CD4-positive, alpha-beta T cell treated with Interleukin-10 for 1 hour (primary cell): ENCODE measurements at places on chromosomes 1 and 21.

GRCh38 chr21:31531967-31532366, 127.5 kb upstream of the SOD1 start:
- no peak for DNase-seq

GRCh38 chr1:24725209-24725651, 20.0 kb upstream of the CLIC4 start:
- DNase-seq, result no peak

GRCh38 chr21:40686526-40686925, 160.4 kb downstream of the DSCAM start:
- DNase-seq, result no peak

DNA sequence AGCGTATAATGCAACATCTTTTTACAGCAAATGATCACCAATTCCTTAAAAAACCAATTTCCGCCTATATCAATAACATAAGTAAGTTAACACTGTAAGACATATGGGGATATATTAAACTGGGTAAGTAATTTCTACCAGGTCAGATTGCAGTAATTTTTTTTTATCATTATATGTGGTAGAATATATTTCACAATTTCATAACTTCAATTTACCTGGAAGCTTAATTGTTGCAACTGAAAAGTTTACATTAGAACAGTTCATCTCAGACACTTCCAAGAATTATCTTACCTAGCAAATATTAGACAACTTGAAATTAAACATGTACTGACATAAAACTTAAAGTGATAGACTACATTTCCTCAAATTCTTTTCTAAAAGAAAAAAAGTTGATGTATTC, 51.9 kb upstream of the ASPM start:
- no peak for DNase-seq

GRCh38 chr1:72129869-72130268, 152.5 kb downstream of the NEGR1 start:
- DNase-seq, result no peak

- no peak for DNase-seq
Measured at GRCh38 chr21:37508341-37508740, 141.8 kb downstream of the DYRK1A start.

GRCh38 chr1:109398343-109399225, 866 bp upstream of the SORT1 start:
- DNase-seq, result no peak

DNA sequence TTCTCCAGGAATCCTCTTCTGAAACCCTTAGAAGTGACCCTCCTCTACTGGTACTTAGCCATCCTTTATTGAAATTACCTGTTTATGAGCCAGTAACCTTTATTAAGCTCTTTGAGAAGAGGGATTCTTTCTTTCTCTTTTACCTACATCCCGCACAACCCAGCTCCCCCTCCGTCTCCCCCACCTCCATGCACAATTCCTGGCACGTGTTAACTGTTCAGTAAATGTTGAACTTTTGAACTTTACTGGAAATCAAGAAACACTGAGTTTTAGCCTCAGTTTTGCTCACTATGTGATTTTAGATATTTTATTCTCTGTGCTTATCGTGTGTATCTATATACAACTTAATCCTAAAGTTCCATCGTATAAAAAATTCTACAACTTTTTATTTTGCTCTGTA, 1.8 kb downstream of the TMED5 start:
- no peak for DNase-seq

DNA sequence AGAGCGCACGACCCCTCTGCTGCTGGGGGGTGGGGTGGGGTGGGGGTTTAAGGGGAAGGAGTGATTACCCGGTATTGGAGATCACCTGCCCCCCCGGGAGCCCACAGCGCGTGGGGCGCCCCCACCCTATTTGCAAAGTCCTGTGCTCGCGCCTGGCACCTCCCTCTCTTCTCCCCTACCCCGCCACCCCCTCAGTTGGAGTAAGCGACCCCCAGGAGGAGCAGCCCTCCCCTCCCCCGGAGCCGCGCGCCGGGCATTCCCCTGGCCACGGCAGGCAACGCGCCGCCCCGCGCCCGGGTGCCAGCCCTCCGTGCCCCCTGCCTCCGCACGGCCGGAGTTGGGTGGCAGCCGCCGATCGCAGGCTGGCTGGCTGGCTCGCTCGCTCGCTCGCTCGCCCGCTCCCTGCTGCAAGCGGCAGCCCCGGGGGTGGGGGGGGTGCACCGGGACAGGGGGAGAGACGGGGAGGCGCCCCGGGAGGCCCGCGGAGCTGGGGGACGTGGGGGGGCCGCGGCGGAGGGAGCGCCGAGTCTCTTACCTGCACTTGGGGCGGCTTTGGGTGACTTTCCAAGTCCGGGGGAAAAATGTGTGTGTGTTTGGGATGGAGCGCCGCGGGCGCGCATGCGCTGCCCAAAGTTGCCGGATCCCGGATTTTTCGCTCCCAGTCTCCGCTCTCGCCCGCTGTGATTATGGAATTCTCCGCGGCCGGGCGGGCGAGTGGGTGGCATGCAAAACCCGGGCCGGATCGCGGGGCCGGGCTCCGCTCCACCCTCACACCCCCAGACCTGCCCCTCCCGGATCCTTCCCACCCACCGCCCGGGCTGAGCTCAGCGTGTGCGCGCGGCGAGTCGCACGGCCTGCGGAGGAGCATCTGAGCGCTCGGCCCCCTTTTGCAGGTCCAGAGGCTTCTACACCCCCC, at the start of gene CASZ1:
Gene CASZ1, minus strand, starts transcription at position 618 of the 916 bp plus-strand sequence. CDS start 102,757 bp downstream, outside the sequence.
- no peak for DNase-seq

DNA sequence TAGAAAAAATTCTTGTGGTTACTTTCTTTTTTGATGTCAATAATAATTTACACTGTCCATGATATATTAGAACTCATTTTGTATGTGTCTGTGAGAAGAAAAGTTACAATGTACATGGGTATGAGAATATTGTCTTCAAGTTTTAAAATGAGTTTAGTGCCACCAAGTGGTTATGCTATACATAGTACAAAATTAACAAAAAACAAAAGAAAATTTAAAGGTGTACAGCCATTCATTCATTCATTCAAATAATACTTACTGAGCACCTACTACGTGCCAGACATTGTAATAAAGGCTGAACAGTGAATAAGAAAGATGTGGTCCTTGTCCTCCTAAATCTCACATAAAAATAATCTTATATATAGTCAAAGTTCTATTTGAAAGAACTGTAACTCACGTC, 27.7 kb downstream of the UCHL5 start:
- DNase-seq, result no peak

GRCh38 chr1:34688006-34688741, 66.7 kb upstream of the GJB5 start:
- DNase-seq, result no peak

GRCh38 chr1:10283318-10283984, 73.1 kb downstream of the KIF1B start:
- DNase-seq, result no peak

GRCh38 chr1:156752843-156753482, 1.5 kb upstream of the HDGF start:
- no peak for DNase-seq

DNA sequence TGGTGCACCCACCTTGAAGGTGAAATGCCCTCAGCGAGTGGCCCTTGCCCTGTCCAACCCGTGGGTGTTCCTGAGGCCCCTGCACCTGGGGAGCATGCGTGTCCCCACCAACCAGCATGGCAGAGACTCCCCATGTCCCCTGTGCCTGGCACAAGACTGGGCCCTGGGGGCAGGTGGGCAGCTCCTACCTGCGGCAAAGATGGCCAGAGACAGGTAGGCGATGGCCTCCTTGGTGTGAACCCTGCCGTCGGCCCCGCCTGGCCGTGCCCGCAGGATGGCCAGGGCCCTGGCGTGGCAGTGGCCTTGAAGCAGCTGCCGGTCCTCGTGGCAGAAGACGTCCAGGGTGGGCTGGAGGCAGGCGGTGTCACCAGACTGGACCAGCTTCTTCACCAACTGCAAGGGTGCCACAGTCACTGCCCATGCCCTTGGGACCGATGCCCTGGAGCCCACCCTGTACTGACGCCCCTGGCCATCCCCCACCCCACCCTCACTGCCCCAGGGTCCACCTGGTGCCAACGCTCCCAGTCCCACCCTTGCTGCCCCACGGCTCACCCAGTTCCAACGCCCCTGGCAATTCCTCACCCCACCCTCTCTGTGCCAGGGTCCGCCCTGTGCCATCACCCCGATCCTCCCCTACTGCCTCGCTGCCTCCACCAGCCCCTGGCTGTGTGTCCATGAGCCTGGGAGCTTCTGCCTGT, 15.7 kb downstream of the TTC34 start:
- DNase-seq, result no peak

DNA sequence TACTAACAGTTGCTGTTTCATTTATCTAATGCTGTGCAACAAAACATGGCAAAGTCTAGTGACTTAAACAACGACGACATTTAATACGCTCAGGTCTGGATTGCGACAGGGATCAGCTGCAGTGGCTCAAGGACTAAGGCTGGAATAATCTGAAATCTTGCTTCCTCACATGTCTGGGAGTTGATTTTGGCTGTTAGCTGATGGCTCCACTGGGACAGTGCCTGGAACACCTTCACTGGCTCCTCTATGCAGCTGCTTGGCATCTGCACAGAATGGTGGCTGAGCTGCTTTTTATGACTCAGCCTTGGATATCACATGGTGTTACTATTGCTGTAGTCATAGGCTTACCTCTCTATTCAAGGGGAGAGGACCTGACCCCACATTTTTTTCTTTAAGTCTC, 24.0 kb upstream of the BTG3 start:
- DNase-seq, result no peak

DNA sequence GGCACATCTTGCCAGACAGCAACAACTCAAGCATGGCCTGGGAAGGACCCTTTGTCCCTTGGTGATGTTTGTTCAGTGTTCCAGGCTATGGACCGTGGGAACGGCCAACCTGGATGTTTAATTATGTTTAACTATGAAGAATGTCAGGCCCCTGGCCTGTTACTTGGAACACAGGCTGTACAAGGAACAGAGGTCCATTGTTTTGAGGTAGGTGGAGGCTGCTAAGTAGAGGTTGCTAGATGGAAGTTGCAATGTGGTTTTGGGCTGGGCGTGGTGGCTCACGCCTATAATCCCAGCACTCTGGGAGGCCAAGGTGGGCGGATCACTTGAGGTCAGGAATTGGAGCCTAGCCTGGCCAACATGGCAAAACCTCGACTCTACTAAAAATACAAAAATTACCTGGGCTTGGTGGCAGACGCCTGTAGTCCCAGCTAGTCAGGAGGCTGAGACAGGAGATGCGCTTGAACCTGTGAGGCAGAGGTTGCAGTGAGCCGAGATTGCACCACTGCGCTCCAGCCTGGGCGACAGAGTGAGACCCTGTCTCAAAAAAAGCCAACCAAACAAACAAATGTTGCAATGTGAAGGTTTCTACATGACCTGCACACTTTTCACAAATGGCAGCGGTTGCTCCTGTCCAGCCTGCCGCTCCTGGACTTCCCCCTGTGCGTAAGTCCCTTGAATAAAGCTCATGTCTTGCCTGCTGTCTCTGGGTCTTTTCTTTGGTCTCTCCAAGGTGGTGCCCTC, 2.5 kb upstream of the LEFTY1 start:
- no peak for DNase-seq

- DNase-seq, result no peak
Measured at GRCh38 chr1:109160071-109160840, 46.3 kb downstream of the ELAPOR1 start.

DNA sequence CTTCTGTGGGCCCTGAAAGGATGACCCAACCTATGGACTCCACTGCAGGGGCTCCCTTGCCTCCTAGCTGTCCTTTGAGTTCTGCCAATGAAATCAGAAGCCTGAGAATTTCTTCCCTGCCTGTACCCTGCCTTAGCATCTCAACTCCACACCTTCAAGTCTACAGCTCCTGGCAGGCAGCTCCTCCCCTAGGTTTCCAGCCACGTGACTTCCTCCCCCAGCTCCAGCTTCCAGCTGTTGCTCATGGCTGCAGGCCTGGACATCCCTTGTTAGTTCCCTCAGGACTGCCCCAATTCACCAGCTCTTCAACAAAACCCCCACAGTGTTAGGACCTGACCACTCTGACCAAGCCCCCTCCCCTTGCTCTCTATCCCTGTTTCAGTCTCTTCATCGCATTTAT, 2.4 kb downstream of the RCAN1 start:
- DNase-seq, result no peak

DNA sequence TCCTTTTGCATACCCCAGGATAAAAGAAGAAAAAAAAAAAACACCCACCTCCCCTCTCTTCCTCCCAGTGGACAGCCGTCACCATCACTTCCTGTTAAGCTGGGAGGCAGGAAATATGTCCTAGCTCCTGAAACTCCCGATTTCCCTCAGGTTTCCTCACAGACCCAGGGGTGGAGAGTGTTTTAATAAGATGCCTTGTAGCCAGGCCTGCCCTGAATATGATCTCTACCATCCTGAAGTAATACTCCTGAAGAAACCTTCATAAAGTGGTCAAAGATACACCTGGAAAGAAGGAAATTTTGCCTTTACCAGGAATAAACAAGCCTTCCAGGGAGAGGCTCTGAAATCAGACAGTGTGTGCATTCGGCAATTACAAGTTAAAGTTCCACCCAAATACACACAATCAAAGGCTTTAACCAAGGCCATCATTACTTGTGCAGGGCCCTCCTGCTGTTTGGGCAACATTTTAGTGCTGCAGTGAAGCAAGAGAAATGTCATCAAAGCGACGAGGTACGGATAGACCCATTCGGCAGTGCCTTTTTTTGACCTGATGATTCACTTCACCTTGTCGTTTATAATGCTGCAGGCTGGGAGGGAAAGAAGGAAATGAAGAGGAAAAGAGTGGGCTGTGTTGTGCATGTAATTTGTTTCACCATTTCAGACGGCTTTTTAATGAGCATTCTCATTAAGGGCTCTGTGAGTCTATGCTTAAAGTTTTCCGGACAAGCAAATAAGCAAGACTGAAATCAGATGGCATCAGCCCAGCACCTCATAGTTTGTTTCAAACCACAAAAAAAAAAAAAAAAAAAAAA, 41.0 kb upstream of the RASAL2 start:
- no peak for DNase-seq

GRCh38 chr21:41188486-41189149, 20.7 kb downstream of the BACE2 start:
- DNase-seq, result no peak

DNA sequence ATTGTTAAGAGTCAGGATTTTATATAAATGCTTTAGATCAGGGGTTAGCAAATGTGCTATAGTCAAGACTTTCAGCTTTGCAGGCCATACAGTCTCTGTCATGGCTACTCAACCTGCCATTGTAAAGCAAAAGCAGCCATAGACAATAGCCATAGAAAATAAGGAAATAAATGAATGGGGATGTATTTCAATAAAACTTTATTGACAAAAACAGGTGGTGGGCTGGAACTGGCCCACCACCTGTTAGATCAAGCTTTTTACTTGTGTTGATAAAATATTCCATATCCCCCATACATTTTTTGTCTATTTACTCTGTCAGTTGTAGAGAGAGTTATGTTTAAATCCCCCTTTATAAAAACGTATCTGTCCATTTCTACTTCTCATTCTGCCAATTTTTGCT, 98.9 kb downstream of the HIVEP3 start:
- DNase-seq, result no peak

DNA sequence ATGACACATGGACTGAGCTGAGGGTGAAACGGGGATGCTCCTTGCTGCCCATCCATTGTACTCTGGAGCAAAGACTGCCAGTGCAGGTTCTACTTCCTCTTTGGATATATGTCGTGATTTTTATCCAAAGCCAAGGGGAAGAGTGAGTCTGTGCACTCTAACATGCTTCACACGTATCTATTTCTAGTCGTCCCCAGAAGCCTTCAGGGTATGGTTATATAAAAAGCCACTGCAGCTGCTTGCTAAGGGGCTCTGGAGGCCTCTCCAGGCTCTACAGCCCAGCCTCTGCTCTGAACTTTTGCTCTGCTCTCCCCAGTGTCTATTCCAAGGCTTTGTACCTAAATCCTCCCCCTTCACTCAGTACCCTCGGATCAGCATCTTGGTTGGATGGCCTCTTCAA, 20.1 kb downstream of the PAFAH2 start:
- no peak for DNase-seq
